Lung (tissue), 17 donors: ENCODE measurements at places on chromosomes 6 and 20.

- no peak for DNase-seq
- no peaks in the 10 kb centered on the region for H3K27me3 ChIP-seq
- H3K4me3 ChIP-seq, result no peak overlapping the region
- H3K27ac ChIP-seq, result no peak overlapping the region
- H3K4me1 ChIP-seq, result no peaks in the 10 kb centered on the region
Measured at GRCh38 chr20:21632031-21632734, 73.3 kb upstream of the PAX1 start.

- DNase-seq, result no peak
- H3K4me3 ChIP-seq, result no peak overlapping the region
- peak overlapping the region; percentile 60 for H3K27ac ChIP-seq
- peaks cover 1% of the 10 kb centered on the region for H3K36me3 ChIP-seq
Measured at GRCh38 chr6:56649053-56649769, 6.5 kb upstream of the DST start.

- no peaks in the 10 kb centered on the region for H3K36me3 ChIP-seq
- H3K4me1 ChIP-seq, result no peaks in the 10 kb centered on the region
- no peak overlapping the region for H3K4me3 ChIP-seq
Measured at GRCh38 chr6:149025061-149025460, 278.2 kb downstream of the UST start.

DNA sequence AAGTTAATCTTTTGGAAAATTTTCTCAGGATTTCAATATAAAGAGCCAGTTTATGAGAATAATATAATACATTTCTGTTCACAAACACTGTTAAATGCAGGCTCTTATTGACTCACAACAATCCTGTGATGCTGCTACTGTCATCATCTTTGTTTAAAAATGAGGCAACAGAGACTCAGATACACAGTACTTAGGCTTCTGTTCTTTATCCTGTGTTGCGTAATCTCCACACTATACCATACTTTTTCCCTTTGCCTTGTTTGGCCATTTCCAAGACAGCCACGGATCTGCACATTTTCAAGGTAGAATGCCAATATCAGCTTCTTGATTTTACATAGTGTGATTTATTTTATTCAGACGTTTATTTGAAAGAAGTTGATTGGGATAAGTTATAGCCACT, 699.0 kb upstream of the CITED2 start:
- no peak overlapping the region for H3K4me3 ChIP-seq
- DNase-seq, result no peak
- H3K4me1 ChIP-seq, result peaks cover 14% of the 10 kb centered on the region

GRCh38 chr6:162325826-162326225, 401.7 kb downstream of the PRKN start:
- H3K4me3 ChIP-seq, result no peak overlapping the region
- no peak overlapping the region for H3K27ac ChIP-seq
- no peaks in the 10 kb centered on the region for H3K36me3 ChIP-seq
- H3K4me1 ChIP-seq, result no peaks in the 10 kb centered on the region
- no peaks in the 10 kb centered on the region for H3K27me3 ChIP-seq
